ENCODE measurements at places on chromosomes 11 and 22.

GRCh38 chr22:18032455-18033101, 8.2 kb upstream of the MICAL3 start:
- no peak for DNase-seq

DNA sequence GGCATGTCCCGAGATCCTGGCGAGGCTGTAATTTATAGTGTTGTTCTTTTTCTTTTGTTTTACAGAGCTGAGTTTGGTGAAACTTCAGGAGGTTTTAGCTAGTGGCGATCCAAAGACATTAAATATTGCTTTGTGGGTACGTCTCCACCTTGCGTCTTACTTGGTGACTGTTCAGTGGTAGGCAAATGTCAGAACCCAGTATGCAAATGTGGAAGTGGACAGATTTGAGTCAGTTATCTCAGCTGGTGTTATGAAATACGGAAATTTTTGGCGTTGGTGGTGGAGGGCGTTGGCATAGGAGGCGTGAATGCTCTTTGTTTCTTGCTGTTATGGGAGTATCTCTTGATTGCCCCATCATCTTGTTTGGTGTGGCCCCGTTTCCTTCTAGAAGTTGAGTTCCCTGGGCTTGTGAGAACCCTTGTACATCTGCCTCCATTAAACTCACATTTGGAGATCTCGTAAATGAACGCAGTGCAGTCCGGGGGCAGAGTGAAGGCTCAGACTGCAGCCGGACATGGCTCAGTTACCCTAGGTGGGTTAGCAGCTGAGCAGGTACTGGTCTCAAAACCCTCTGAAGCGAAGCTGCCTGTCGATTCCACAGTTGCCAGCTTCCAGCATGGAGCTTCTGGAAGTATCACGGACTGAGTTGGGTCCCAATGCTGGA, 39.9 kb downstream of the PTPRJ start:
- no peak for DNase-seq

DNA sequence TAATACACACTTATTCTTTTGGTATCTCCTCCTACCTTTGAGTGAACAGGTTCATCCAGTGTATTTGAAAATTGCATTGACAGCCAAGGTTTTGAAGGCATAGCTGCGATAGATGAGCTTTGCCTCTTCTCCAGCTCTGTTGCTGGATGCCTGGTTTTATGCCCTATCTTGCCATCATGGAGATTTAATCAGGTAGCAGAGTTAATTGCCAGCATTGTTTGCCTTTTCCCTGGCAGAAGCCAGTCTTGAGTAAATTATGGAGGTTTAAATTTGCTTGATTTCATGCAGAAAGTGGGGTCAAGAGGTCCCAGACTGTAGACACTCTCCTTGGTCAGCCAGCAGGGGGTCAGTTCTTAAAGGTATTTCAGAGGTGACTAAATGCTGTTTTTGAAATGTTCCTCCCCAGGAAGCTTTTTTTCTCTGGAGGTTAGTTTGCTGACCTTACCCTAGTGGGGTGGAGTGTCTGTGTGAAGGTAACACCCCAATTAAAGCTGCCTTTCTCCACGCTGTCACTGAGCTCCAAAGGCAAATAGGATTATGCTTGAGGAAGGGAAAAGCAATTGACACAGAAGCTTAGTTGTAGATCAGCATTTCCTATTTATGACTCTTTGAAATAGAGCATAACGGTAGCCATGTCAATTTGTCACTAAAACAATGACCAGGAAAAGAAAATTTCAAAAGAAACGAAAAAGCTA, 96.0 kb downstream of the EXT2 start:
- no peak for DNase-seq

- no peak for DNase-seq
Observed at GRCh38 chr22:29772170-29772641, 5.0 kb downstream of the UQCR10 start.

DNA sequence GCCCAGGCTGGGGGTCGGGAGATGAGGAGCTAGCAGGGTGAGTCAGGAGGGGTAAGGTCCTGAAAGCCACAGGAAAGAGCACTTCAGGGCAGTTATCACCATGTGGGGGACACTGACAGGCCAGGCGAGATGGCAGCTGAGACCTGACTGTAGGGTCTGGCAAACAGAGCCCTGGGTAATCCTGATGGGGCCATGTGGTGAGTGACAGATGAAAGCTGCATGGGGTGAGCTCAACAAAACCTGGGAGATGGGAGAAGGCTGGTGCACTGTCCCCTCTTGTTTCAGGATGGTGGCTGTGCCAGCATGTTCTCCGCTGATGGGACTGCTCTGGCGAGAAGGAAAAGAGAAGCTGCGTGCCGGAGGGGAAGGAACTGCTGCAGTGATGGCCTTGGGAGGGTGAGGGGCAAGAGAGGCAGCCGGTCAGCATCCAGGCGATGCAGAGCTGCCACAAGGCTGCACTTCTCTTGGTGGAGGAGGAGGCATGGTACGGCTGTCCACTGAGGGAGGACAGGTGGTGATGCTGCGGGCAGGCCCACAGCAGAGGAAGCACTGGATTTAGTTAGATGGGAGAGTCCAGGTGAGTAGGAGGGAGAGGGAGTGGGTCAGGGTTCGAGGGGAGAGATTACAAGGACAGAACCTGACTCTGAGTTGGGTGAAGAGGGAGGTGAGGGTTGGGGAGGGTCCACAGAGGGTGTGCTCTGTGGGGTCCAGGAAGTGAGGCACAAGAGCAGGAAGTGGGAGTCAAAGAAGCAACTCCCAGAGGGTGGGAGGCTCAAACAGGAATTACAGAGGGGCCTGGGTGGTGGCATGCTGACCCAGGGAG, 3.8 kb downstream of the TOP3B start:
- no peak for DNase-seq

GRCh38 chr11:13074714-13075464, 65.8 kb downstream of the RASSF10 start:
- DNase-seq = no peak

- DNase-seq = no peak
Observed at GRCh38 chr11:47184711-47185304, 1.4 kb downstream of the PACSIN3 start.

DNA sequence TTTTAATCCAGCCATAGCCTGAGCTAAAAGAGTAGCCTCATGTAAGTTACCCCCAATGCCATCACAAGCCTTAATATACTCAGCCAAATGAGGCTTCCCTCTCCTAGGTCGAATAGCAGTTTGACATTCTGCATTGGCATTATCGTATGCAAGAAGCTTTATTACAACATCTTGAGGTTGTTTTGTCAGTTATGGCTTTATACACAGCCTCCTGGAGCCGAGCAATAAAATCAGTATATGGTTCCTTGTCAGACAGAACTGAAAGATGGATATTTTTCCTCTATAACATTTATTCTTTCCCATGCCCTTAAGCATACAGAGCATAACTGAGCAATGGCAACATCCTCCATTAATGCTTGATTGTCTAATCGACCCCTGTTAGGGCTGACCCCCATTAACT, 5.4 kb upstream of the DNAJB13 start:
- DNase-seq = no peak

- no peak for DNase-seq
Observed at GRCh38 chr22:40363059-40363458, 7.3 kb upstream of the SGSM3 start.

GRCh38 chr11:94910779-94911178, 62.6 kb downstream of the CWC15 start:
- DNase-seq = no peak

- DNase-seq = no peak
Observed at GRCh38 chr11:130023204-130023603, 20.6 kb upstream of the PRDM10 start.

GRCh38 chr11:46210133-46210636, 67.3 kb upstream of the CREB3L1 start:
- peak; percentile 18 for DNase-seq

GRCh38 chr11:35764417-35764816, 101.8 kb downstream of the TRIM44 start:
- no peak for DNase-seq

DNA sequence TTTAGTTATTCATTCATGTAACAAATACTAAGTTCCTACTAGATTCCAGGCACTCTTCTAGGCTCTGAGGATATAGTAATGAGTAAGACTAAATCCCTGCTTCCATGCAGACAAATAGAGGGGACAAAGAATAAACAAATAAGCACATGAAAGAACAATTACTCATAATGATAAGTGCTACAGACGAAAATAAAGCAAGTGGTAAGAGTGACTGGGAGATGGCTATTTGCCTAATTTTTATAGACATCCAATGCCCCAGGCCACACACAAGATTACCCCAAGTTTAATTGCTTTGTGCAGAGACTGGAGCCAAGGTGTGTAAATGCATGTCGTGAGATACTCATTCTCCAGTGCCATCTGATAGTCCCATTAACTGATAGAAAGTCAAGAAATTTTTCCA, 62.6 kb downstream of the DCUN1D5 start:
- DNase-seq = no peak

DNA sequence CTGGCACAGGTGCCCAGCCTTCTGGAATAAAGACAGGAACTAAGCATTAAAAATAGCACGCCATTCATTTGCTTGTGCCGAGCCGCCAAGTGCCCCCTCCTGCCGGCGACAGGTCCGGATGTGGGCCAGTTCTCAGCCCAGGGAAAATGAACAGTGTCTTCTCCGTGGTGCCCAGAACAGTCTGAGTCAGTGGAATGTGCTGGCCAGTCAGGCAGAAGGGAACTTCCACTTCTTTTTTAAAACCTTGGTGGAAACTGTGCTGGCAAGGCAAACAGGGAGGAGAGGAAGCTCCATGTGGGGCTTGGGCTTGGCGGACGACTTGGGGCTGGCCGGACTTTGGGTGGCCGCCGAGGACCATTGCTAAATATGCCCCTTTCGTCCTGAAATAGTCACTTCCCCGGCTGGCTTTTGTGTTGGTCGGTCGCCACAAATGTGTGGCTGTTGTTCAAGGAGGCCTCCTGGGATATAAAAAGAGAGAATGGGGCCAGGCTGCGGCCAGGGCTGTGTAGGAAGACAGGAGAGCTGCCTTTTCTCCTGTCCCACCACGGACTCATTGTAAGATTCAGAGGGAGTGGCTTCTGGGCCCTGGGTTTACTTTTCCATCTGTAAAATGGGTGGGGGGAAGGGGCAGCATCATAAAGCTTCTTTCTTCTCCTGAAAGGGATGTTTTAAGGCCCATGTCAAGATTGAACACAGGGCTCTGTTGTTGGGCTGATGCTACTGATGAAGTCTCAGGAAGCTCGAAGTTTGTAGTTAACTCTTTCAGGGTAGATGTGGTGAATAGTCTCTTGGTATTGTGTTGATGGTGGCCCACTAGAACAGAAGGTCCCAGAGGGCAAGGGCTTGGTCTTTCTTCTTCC, 101.0 kb downstream of the PTPRJ start:
- no peak for DNase-seq

- no peak for DNase-seq
Observed at GRCh38 chr11:36684840-36685801, 87.1 kb upstream of the RAG2 start.

- DNase-seq = no peak
Observed at GRCh38 chr11:111798279-111798678, 32.1 kb upstream of the PPP2R1B start.

DNA sequence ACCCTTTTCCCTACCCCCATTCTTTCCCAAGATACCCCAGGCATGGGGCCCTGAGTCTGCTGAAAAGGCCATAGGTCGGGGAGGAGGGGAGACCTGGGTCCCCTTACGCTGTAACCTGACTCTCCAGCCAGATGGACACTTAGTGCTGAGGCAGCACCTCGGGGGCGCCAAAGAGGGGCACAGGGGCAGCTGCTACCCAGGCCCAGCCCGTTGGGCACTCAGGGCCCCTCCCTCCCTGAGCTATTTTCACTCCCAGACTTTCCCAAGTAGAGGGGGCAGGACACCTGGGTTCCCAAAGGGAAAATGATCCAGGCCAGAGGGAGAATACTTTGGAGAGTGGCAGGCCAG, 933 bp downstream of the ACTN3 start:
- no peak for DNase-seq

GRCh38 chr11:35257281-35257680, 118.3 kb downstream of the CD44 start:
- peak; percentile 26 for DNase-seq

DNA sequence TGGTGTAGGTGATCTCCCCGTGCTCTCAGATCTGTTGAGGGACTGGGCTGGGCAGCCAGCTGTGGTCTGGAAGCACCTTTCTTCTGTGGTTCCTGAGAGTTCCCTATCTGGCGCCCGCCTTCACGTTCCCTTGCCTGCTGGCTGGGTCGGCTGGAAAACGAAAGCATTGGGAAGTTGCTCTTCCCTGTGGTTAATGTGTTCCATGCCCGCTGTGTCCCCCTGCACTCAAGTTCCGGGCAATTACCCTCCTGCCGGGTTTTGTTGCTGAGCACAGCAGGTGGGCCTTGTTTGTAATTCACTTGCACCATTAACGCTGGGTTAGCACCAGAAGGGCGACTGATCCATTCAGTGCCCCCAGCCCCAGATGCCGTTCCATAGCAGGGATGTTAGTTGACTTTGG, 134.1 kb downstream of the GRIK4 start:
- no peak for DNase-seq

DNA sequence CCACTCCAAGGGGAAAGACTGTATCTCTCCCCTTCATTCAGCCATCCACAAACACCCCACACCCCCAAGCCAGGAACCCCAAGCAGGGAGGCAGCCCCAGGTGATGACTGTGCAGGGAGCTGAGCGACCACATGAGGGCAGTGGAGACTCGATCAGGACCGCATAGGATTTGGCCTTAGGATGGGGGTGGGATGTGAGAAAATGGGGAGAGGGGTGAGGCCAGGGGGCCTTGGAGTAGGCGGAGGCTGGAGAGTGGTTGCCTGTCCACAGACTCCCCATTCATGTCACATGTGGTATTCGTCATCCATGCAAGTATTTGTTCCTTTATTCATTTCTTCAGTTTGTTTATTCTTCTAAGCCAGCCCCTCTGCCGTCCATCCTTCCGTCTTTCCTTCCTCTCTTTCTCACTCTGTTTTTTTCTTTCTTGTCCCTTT, 2.7 kb upstream of the RHOD start:
- peak; percentile 77 for DNase-seq

GRCh38 chr22:44624689-44625420, 77.1 kb upstream of the PRR5 start:
- no peak for DNase-seq

- DNase-seq = no peak
Observed at GRCh38 chr11:100981196-100981824, 148.3 kb downstream of the PGR start.

GRCh38 chr11:100972046-100972445, 157.6 kb downstream of the PGR start:
- no peak for DNase-seq

- DNase-seq = no peak
Observed at GRCh38 chr11:111933872-111934271, 3.3 kb upstream of the DIXDC1 start.

DNA sequence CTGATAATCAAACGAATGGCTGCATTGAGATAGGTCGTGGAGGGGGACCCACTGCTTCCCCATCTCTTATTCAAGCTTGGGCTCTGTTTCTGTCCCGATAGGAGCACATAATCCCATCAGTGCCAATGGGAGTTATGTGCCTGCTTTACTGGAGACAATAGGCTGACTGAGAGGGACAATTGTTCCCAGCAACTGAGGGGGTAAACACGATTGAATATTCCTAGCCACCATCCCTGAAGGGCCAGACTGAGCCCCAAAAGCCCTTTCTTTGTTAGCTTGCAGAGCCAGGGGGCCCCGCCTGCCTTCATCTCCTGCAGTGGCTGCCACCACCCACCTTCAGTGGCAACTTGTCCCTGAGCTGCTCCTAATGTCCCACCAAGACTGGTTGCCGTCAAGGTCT, 172.8 kb upstream of the NAV2 start:
- DNase-seq = no peak

Measured in GM12892 (cell line).